Left ventricle myocardium inferior (tissue), 1 donor: ENCODE measurements at places on chromosomes 1 and 21. TPM values are rescaled to one million over a fixed set of nuclear protein-coding genes. Genes with fewer than 3 reads are reported as not detected.

DTL gene
- total RNA-seq, result 0.30 TPM

RPE65 gene
- total RNA-seq, result not detected

CDA gene
- total RNA-seq, result 2.0 TPM

KRTAP19-2 gene
- total RNA-seq, result not detected

NEGR1 gene
- 9.7 TPM for total RNA-seq

HAO2 gene
- total RNA-seq, result not detected

ACKR1 gene
- total RNA-seq, result 10.9 TPM

CELA3A gene
- total RNA-seq, result not detected

OR2T11 gene
- total RNA-seq, result not detected

COL6A2 gene
- total RNA-seq, result 157 TPM

ASCL5 gene
- total RNA-seq, result not detected

DNA sequence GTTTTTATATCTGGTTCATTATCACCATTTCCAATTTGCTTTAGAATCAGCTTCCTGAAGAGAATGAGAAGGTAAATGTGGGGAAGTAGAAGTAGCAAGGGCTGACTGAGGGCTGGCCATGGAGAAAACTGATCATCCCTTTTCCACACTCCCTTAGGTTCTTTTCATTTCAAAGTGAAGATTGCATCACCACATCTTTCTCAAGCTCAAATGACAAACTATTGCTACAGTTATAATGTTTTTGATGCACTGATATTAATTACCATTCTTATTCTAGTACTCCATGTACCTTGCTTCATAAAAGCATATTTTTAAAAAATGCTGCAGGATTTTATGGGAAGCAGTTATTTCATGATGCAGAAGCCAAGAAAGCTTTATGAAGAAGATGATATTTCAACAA is 7.9 kb upstream of the AK5 start:
- no peak for DNase-seq

GRCh38 chr1:51172811-51173210 is 63.3 kb upstream of the RNF11 start:
- DNase-seq, result no peak

DNA sequence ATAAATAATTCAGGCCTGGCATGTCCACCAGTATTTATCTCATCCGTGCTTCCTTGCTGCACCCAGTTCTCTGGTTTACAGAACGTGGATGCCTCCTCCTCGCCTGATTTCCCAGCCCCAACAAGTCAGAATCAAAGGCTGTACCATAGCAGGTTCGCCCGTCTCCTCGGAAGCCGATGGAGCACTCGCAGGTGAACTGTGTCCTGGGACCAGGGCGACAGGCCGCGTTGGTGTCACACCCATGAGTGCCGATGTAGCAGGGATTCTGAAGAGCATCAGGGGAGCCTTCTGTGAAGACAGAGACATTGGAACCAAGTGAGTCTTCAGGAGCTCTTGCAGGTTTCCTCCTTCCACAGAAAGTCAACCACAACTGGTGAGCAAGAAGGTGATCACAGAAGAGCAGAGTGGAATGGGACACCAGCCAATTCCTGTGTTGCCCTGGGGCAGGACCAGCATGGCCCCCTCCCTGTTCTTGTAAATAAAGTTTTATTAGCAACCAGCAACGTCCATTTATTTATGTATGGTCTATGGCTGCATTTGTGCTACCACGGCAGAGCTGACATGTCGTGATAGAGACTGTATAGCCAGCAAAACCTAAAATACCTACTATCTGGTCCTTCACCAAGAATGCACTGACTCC is 40.8 kb downstream of the NID1 start:
- no peak for DNase-seq

DNA sequence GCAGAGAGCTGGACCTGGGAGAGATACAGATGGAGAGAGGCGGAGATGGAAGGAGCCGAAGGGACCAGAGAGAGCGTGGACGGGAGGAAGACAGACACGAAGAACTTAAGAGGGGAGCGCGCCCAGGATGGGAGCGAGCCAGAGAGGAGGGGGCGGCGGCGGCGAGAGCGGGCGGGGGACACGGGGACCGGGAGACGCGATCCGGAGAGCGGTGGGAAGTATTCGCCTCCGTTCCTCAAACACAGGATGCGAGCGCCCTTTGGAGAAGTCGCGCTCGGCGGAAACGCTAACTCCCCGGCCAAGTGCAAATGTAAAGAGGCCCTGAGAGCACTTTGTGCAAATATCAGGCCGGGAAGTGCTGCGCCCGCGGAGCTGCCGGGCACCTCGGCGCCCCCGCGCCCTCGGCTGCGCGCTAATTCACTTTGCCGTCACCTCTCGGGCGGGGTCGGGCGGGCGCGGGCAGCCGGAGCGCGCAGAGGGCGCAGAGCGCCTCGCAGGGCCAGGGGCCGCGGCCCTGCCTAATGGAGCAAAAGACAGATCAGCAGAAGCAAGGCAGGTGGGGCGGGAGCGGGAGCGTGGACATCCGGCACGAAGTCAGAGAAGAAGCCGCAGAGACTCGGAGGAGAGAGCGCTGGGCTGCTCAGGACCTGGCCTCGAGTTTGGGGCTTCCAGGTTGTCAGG is 281.2 kb downstream of the RRAGC start:
- DNase-seq, result no peak

DNA sequence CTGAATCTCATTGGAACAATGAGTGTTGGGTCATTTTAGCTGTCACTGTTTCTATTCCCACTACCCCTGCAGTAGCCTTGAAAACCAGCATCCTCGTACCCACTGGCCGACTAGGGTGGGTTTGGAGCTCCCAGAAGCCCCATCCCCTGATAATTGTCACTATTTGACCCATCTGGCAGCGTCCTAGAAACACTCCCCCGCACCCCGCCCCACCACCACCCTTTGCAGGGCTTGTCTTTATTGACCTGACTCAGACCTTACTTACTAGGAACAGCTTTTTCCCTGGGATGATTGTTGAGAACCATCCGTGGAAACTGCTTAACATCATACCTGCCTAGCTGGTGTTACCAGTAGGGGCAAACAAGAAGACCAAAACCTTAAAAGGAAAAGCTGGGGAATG is 28.4 kb upstream of the AGPAT3 start:
- DNase-seq, result no peak

- DNase-seq, result no peak
Observed at GRCh38 chr1:151892190-151892589, 17.1 kb downstream of the THEM4 start.

- DNase-seq, result no peak
Observed at GRCh38 chr21:36641886-36642285, 57.0 kb upstream of the SIM2 start.

- DNase-seq, result peak; percentile 57
Observed at GRCh38 chr1:228964178-228965089, 229.2 kb downstream of the RHOU start.

GRCh38 chr1:157135646-157136045 is 2.5 kb downstream of the ETV3 start:
- no peak for DNase-seq

- DNase-seq, result no peak
Observed at GRCh38 chr1:180863158-180863775, 49.4 kb upstream of the KIAA1614 start.

- DNase-seq, result no peak
Observed at GRCh38 chr1:23214640-23215039, 2.7 kb downstream of the HTR1D start.

DNA sequence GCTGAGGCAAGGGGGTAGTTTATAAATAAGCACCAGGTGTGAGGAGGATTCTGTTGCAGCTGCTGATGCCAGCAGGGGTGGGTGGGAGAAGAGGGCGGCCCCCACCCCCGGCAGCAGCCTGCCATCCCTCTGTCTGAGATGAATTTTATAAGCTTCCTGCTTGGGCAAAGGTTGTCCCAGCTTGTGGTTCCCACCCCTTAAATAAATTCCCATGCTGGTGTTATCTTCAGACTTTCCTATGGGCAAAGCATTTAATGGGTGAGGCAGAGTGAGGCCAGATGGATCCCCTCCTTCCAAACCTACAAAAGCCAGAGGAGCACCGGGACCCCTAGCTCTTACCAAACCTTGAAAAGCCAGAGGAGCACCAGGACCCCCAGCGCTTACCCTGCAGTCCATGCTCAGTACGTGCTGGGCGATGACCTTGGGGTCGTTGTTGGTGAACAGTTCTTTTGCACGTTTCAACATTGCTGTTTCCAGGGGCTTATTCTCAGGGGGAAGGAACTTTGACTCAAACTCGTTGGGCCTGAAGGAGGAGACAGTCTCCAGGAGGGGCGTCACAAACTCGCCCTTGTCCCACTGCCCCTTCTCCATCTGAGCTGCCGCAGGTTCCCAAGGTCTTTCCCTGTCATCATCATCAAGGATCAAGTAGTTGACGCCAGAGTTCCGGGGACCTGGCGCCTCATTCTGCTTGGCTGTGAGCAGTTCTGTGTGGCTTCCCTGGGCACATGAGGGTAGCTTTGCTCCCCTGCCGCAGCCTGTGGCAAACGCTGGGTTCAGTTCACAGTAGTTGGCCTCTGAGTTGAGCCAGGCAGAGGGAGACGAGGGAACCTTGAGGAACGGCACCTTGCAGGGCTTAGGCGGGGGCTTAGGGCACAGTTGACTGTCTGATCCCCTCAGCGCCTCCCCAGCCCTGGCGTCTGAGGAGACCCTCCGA is 99.5 kb downstream of the BCAR3 start:
- no peak for DNase-seq

- no peak for DNase-seq
Observed at GRCh38 chr1:221100611-221101010, 221.4 kb downstream of the HLX start.

DNA sequence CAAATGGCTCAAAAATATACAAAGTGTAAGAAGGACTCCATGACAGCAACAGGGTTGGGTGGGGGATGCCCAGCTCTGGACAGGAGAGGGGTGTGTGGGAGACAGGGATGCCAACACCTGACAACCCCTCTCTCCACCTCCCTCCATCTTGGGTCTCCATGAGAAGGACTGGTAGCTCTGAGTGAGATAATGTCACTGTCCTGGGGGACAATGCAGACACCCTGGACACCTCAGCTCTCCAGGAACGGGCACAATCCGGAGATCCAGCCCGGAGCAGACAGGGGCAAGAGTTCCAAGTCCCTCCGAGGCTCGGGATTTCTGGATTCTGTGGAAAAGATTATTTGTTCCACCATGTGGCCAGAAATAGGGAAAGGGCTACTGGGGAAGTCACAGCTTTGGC is 122.5 kb downstream of the GLIS1 start:
- DNase-seq, result no peak

GRCh38 chr1:102891868-102892625 is 216.3 kb downstream of the COL11A1 start:
- DNase-seq, result no peak

DNA sequence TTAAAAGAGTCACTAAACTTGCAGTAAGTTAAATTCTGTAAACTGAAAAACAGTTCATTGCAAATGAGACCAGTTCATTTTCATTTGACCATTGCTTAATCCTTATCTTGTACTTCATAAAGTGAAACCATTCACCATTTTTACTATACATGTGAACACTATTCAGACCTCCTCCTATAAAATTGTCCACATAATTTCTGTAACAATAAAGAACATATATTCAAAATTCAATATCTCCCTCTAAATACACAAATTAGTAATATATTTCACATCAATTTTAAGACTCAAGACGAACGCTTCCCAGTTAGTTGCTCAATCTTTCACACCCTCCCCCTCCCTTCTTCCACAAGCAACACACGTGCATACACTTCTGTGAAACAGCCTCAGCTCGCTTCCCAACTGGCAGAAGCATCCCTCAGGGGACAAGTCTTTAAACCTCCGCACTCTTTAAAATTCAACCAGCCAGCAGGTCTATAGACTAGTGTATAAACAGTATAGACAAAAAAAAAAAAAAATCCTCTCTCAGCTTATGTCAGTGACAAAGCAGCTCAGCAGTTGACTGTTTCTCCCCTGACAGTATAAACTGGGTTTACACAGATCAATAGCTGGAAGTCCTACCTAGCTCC is 99.6 kb downstream of the DENND1B start:
- DNase-seq, result no peak

GRCh38 chr1:195097316-195097715 is 1510.9 kb downstream of the KCNT2 start:
- no peak for DNase-seq

- DNase-seq, result no peak
Observed at GRCh38 chr1:200901350-200901749, 6.7 kb downstream of the INAVA start.

DNA sequence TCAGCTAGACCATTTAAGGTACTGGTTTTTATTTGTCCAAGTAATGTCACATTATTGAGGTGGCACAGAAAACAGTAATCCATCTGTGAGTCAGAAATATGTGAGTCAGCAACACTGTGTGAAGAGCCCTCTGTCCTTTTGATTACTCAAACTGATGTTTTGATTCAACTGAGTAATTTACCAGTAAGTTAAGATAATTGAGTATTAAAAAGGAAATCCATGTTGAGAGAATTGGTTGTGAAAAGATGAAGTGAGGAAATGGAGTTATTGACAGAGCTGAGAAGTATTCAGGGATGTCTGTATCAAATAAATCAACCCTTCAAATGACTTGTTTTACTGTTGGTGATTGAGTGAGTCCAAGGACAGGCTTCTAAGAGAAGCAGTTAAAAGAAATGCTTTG is 302.7 kb upstream of the SGIP1 start:
- DNase-seq, result no peak
